Caki2 (cell line): ENCODE measurements at places on chromosomes 7 and 10.

- DNase-seq = peak; percentile 68
These were observed 144.5 kb downstream of the RNF216 start for GRCh38 chr7:5636914-5637313.

- DNase-seq = peak; percentile 40
These were observed 2.0 kb downstream of the BAZ1B start for GRCh38 chr7:73519867-73520672.

GRCh38 chr10:96842896-96843723, 11.0 kb downstream of the LCOR start:
- peak; percentile 38 for DNase-seq

- DNase-seq = no peak
These were observed 378.5 kb downstream of the CCSER2 start for GRCh38 chr10:84706875-84707274.

GRCh38 chr7:44286618-44287487, 38.5 kb downstream of the CAMK2B start:
- no peak for DNase-seq

GRCh38 chr10:59435707-59436106, 73.4 kb upstream of the FAM13C start:
- DNase-seq = no peak

DNA sequence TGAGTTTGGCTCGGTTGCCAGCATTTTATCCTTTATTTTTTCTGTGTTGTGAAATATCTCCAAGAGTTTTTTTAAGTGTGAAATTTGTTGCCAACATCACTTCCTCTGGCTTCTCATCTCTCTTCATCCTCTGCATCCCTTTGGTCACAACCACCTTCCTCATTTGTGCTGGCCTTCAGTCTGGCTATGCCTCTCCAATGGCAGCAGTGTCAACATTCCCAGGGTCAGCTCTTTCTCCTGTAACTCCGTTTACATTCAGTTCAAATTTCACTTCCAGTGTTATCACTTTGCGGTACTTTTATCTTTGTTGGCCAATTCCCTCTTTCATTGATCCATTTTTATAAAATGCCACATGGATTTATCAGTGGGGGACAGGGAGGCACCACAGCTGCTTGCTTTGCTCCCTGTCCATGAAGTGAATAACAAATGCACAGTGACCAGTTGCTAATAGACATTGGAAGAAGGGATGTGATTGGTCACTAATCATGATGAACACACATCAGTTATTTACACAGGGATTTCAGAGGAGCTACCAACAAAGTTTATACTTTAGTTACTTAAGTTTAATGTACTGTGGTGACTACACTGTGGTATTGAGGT, 311.4 kb upstream of the LRGUK start:
- peak; percentile 46 for DNase-seq

- DNase-seq = no peak
These were observed 8.2 kb downstream of the CCDC7 start for GRCh38 chr10:32454148-32454547.

DNA sequence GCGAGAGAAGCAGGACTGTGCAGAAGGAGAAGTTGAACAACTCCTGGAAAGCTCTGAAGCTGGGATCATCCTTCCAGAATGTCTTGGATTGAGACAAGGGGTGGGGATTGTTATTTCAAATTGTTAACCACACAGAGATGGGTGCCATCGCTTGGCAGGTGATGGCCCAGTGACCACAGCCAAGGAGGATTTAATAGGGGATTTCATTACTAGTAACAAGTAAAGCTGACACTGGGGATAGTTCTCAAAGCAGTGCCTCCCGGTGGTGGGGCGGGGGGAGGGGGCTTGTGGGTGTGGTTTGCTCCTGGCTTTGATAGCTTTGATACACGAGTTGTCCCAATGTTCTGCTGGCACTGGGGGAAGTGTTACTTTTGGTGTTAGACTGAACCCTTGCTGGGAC, 59.2 kb downstream of the ZNF503 start:
- DNase-seq = no peak

DNA sequence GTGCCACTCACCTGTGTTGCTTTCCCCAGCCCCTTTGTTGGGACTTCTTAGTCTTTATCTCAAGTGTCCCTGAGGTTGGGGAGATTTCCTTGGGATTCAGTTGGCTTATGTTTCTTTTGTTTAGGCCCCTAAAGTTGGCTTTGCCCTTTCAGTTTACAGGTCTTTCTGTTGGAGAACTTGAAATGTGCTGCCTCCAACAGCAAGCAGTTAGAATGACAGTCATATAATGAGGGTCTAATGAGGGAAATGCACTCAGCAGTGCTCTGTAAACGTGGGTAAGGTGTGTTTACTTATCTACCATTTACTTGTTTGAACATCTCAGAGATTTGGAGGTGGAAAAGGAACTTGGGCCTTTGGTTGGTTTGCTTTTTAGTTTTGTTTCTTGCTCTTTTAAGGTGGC, 191.4 kb upstream of the STK17A start:
- no peak for DNase-seq

DNA sequence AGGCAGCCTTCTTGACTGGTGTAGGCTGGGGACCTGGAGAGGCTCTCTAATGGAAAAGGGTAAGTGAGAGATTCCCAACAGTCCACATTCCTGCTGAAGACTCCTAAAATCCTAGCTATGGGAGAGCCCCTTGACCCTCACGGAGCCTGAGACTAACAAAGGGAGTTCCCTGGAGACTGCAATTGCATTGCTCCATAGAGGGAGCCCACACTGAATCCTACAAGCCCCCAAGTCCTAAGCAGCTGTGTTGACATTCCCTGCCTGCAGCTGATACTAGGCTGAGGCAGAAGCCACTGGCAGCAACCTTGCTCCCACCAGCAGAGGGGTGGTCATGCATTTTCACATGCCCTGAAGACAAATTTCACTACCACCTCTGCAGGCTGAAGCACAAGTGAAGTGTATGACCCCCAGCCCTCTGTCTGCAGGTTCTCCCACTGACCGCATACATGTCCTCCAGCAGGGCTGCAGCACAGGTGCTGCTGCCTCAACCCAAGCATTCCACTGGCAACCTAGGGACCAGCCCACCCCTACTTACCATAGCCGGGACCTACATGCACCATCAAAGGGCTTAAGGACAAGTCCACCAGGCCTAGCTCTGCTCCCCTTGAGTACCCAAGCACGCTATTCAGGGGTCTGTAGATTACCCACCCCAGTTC, 130.3 kb upstream of the SLC13A1 start:
- no peak for DNase-seq

DNA sequence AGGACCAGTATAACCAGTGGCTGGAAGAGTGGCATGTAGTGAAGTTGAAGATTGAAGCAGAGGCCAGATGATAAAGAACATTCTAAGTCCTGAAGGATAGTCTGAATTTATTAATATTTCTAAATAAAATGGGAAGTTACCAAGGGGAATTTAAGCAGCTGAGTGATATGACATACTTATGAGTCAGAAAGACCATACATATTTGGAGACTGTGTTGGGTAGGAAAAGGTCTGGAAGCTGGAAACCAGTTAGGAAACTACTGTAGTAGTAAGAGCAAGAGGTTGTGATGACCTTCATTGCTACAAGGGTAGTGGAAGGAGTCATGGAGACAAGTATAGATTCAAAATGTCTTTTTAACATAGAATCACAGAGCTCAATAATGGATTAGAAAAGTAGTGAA, 752.3 kb downstream of the SUGCT start:
- no peak for DNase-seq

GRCh38 chr7:159006610-159007130, 138.0 kb downstream of the VIPR2 start:
- DNase-seq = no peak

DNA sequence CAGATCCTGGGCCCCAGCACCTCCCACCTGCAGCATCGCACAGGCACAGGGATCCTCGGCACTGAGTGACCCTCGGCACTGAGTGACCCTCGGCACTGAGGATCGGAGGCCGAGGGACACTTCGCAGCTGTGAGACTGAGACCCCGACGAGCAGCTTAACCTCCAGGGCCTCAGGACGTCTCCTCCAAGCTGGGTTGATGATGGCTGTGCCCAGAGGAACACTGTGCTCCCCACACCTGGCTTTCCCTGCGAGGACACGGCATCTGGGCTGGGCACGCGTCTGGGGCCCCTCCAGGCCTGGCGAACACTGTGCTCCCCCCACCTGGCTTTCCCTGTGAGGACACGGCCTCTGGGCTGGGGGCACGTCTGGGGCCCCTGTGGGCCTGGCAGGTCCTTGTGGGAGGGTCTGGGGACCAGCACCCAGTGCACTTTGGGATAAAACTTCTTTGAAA, 158.3 kb upstream of the PPP2R2D start:
- DNase-seq = no peak

GRCh38 chr7:157485361-157485831, 148.6 kb downstream of the DNAJB6 start:
- no peak for DNase-seq

- peak; percentile 55 for DNase-seq
These were observed 5.4 kb downstream of the AGBL3 start for GRCh38 chr7:134991469-134992339.

DNA sequence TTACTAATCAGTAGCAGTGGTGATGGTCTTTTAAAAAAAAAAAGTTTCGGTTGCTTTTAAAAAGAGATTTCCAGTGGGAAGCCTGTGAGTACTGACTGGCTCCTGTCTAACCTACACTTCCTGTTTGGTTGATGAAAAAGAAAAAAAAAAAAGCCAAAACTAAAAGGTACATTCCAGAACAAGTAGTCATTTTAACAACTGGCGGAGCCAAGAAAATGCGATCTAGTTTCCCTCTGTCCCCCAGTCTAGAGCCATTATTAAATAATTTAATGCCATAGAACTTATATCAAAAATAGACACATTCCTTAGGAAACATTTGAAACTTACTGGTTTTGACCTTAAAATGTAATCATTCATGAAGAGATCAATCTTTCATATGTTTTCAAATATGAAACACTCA, 254.2 kb upstream of the C7orf33 start:
- DNase-seq = no peak

GRCh38 chr7:139300390-139300789, 40.7 kb upstream of the FMC1 start:
- DNase-seq = no peak

DNA sequence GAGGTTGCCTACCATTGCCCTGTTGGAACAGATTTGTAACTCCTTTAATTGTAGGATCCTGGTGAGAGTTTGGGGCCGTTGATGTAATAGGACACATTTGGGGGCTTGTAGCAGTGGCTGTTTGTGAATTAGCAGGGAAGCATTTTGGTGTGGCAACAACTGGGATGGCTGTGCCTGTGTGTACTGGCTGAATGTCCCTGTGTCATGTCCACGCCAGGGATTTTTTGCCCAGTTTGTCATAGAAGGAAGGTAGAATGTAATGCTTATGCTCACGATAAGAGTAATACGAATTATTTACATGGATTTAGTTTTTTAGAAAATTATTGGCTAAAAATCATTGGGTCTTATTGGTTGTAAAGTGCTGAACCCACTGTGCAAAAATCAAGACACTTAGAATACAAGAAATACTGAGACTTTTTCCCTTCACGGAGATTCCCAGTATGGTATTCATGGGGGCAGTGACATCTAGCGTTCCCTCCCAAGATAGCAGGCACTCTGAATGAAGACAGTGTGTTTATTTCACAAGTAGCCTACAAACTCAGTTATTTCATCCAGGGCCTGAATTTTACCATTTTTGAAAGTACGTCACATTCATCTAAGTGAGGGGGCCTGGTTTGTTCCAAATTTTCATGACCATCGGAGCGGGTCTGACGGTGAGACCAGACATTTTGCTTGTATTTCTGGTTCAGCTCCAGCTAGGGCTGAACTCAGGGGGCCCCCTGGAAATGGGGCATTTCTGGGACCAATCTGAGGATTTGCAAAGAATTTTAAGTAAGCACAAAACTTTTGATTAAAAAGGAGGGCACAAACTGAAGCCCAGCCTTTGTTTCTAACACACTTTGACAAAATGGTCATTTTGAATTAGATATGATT, 74.7 kb downstream of the CACNB2 start:
- peak; percentile 30 for DNase-seq

DNA sequence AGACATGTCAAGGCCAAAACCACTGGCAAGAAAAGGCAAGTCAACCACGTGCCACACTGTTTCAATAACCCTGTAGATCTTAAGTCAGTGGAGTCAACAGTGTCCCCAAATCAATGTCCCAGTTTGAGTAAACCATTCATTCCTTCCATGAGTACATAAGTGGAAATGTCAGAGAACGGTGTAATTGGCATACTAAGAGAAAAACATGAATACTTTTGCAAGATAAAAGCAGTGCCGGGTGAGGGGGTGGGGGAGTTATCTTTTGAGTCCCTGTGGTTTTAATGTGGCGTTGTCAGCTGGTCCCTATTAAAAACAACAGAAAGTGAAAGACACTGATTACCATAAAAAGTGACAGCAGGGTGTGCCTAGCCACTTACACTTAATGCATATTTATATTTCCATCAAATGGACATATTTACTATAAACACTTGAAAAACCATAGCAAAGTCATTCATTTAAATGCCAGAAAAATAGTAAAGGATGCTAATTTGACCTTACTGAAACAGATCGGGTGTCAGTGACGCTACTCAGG, 37.8 kb downstream of the RSU1 start:
- no peak for DNase-seq

DNA sequence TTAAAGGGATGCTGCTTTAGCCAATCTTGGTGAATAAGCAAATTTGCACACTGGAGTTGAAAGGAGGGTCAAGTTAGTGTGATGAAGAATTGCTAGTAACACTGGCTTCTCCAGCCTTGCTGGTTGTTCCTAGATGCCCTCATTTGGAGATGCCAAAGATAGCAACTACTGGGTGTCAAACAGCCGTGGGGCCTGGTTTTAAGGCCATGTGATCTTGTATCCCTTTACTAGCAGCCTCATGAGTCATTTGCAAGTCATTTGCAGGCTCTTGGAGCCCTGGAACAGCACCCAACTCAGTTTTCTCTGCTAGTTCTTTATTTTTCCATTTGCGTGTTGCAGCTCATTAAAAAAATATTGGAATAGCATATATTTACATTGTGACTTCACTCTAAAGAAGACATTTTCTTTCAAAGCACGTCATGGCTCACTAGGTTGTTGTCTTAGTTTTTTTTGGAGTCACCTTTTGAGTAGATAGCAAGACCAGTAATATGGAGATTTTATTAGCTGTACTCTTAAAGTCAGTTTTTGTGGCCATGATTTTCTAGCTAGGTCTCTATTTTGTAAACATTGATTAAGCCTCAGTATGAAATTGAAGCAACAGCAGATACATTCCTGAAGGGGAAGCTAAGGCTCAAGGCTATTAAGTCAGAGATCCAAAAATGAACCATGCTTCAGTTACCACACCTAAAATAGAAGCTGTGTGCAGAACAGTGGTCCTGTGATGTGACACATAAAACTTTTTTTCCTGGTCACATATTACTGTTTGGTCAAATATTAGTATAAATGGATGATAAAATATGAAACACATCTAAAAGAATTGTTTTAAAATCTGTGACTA, 1.3 kb downstream of the LSMEM1 start:
- peak; percentile 92 for DNase-seq

DNA sequence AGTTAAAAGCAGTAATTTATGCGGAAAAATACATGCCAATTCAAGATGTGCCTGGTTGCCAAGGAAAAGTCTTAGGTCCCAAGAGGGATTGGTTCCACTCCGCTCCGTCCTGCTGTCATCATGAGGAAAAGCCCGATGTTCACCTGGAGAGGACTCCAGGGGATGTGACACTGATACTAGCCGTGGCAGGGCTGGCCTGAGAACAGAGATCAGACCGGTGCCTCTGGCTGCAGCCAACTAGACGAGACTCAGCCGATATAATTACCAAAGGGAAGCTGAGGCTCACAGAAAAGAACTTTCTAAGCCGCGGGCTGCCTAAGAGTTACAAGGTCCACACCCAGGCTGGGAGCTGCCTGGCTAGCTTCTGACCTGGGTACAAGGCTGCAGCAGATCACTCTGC, 81.3 kb upstream of the UNC5B start:
- DNase-seq = no peak
